ENCODE measurements at places on chromosomes 3 and 15. TPM values are rescaled to one million over a fixed set of nuclear protein-coding genes. Genes with fewer than 3 reads are reported as not detected.

DNA sequence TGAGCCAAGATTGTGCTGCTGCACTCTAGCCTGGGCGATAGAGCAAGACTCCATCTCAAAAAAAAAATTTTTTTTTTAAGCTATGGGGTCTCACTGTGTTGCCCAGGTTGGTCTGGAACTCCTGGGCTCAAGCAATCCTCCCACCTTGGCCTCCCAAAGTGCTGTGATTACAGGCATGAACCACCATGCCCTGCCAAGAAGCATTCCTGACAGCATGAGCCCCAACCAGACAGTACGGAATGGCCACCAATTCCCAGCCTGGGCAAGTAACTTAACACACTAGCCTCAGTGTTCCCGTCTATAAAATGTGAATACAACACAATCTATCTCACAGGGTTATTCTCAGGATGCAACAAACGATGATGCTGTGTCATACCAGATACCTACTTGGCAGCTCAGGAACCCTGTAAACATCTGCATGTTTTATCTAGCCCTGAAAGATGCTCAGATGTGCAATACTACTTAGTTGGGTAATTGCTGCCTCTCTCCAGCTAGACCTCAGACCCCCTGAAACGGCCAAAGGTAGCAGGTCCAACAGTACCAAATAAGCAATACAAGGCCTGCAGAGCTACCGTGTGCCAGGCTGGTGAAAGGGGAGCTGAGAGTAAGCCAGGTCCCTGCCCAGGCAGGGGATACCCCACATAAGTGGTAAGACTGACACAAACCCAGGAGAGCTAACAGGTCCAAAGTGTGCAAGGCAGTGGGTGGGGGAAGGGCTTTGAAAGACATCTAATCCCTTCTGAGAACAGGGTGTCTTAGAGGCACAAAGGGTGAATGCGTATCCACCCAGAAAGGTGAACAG is 1.9 kb downstream of the TKT start:
- peaks cover 42% of the 10 kb centered on the region for H3K4me1 ChIP-seq
- peak overlapping the region; percentile 95 for H3K4me3 ChIP-seq
- peaks cover 10% of the 10 kb centered on the region for H3K36me3 ChIP-seq
- DNase-seq = no peak

DNA sequence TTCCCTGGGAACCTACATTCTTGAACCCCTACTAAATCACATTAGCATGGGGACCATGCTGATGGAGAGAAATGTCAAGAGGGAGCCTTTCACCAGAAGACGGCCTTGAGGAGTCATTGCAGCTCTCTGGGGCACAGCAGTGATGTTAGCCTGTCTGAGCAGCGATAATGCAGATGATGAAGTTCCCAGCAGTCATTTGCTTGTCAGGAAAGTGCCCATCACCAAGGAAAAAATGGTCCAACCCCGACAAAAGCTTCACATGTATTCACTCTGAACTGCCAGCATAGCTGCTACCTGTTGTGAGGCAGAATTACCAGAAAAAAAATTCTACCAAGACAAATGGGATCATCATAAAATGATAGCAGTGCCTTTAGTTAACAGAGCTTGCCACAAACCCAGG is 238.4 kb upstream of the UMPS start:
- peaks cover 3% of the 10 kb centered on the region for H3K4me1 ChIP-seq
- no peak for DNase-seq
- H3K27me3 ChIP-seq = peaks cover 29% of the 10 kb centered on the region
- H3K36me3 ChIP-seq = no peaks in the 10 kb centered on the region
- H3K4me3 ChIP-seq = no peak overlapping the region

The CHRNA5 gene
- total RNA-seq = 2.2 TPM

- peaks cover 14% of the 10 kb centered on the region for H3K27me3 ChIP-seq
- H3K4me1 ChIP-seq = peaks cover 5% of the 10 kb centered on the region
- no peak overlapping the region for H3K4me3 ChIP-seq
- H3K36me3 ChIP-seq = no peaks in the 10 kb centered on the region
Observed at GRCh38 chr15:84817466-84818081, 418 bp downstream of the ALPK3 start.

DNA sequence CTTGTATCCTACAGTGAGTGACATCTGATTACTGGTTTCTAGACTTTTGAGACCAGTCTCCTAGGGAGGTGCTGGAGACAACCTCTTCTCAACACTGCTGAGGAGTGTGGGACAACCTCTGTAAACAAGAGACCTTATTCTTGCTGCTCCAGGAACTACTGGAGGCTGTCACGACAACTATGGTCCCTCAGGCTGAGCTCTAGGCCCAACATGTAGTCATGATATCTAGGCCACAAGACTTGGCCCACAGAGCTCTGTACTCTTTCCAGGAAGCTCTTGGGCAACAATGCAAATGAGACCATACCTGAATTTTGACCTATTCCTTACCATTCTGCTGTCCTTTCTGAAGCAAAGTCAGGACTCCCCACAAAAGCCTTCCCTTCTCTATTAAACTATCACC is 24.3 kb upstream of the HEG1 start:
- DNase-seq = no peak
- H3K4me1 ChIP-seq = peaks cover 34% of the 10 kb centered on the region
- H3K36me3 ChIP-seq = peaks cover 5% of the 10 kb centered on the region
- H3K4me3 ChIP-seq = no peak overlapping the region

The GASK1A gene
- not detected for total RNA-seq

GRCh38 chr15:60975218-60975617 is 253.9 kb downstream of the RORA start:
- DNase-seq = no peak
- peaks cover 12% of the 10 kb centered on the region for H3K27me3 ChIP-seq
- H3K27ac ChIP-seq = no peak overlapping the region
- no peak overlapping the region for H3K4me3 ChIP-seq

DNA sequence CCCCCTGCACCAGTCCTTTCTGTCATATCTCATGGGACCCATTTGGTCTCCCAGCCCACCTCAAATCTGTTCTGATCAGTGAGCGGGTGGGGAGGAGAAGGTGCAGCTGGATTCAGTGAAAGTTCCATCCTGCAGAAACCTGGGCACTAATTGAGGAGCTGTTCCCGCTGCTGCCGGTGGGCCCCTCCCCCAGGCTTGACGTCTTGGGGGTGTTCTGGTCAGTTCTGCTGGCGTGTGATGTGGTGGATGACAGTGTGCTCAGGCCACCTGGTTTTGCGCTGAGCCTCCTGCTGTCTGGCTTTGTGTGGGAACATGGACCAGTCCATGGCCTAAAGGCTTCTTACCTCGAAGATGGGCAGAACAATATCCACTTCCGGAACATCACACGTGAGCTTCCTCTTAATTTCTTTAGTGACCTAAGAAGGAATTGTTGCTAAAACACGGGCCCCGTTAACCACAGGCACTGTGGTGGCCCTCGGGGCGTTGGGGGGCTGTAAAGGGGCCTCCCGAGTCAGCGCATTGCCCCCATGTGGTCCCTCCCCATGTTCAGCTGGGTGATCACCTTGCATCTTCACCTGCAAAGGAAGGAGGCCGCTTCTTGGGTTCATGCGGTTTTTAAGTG is 59.7 kb downstream of the RGMA start:
- no peak for DNase-seq
- H3K27me3 ChIP-seq = no peaks in the 10 kb centered on the region
- peaks cover 17% of the 10 kb centered on the region for H3K36me3 ChIP-seq
- H3K4me3 ChIP-seq = no peak overlapping the region
- H3K4me1 ChIP-seq = peaks cover 20% of the 10 kb centered on the region
- H3K27ac ChIP-seq = no peak overlapping the region

GRCh38 chr3:50520849-50521248 is 17.4 kb upstream of the CACNA2D2 start:
- no peak for DNase-seq
- no peaks in the 10 kb centered on the region for H3K36me3 ChIP-seq
- peaks cover 4% of the 10 kb centered on the region for H3K27me3 ChIP-seq
- peak overlapping the region; percentile 17 for H3K27ac ChIP-seq

DNA sequence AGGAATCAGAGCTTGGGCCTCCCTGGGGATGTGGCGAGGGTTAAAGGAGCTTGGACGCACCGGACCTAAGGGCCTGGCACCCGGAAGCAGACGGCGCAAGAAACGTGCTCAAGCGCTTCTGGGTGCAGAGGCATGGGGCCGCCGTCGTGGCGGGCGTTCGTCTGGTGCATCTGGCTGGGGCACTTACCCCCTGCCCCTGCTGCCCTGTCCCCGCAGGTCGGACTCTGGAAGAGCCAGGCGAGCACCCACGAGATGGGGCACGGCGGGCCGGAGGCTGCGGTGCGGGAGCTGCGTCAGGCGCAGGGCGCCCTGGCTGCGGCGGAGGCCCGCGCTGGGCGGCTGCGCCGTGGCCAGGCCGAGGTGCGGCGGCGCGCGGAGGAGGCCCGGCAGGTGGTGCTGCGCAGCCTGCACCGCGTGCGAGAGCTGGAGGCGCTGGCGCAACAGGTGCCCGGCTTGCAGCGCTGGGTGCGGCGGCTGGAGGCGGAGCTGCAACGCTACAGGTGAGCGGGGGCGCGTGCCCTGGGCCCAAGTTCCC is 2.5 kb downstream of the EFCC1 start:
- H3K36me3 ChIP-seq = peaks cover 1% of the 10 kb centered on the region
- peak; percentile 73 for DNase-seq
- peaks cover 30% of the 10 kb centered on the region for H3K4me1 ChIP-seq
- peak overlapping the region; percentile 32 for H3K27ac ChIP-seq

GRCh38 chr3:133525435-133525834 is 48.1 kb upstream of the CDV3 start:
- no peaks in the 10 kb centered on the region for H3K4me1 ChIP-seq
- no peak overlapping the region for H3K27ac ChIP-seq
- DNase-seq = no peak

DNA sequence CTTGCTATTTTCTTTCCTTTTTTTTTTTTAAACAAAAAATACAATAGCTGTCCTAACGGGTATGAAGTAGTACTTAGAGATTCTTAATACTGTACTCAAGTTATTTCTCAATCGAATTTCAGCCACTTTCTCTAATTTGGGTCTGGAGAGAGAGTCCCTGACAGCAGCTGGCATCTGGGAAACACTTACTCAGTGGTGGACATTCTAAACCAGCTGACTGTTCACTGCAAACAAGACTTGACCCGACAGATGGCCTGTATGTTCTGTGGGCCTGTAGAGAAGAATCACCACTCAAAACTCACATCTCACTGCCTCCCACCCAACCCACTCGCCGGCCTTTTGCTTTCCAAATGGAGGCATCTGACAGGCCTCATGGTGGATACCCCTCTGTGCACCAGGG is 199.6 kb downstream of the ATP10A start:
- H3K27me3 ChIP-seq = peaks cover 9% of the 10 kb centered on the region
- no peak overlapping the region for H3K27ac ChIP-seq
- no peak for DNase-seq
- no peak overlapping the region for H3K4me3 ChIP-seq

The TGM5 gene
- total RNA-seq = not detected

The CLDND1 gene
- 542 TPM for total RNA-seq

DNA sequence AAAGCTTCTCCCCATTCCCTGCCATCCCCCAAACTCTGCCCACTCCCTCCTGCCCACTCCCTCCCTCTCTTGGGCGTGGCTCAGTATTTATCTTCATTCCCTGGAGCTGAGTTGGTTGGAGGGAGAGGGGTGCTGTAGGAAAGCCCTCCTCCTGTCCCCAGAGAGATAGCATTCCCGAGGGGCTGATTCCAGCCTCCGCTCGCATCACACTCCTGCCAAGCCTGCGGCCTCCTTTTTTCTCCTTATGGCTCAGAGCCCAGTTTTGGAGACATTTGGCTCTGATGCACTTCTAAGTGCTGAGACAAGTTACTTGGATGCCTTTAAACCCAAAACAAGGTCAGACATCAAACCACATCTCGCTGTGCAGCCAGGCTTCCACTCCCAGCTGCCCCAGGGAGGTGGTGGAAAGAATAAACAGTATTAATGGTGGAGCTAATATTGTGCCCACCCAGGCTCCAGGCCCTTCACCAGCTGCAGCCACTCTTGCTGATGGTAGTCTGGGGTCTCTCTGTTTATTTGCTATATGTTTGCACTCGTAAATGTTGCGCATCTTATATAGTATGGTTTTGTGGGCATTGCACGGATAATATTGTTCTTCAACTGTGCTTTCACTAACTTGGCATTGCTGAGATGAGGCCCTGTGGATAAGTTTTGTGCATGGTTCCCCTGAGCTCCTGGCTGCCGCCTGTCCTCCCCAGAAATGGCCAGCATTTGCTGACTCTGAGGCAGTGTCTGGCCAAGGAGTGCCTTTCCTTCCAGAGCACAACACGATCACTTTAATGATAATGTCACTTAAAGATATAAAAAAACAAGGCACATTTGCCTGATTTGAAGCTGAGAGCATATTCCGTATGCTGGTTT is 157.2 kb downstream of the LRRC28 start:
- H3K36me3 ChIP-seq = no peaks in the 10 kb centered on the region
- H3K4me1 ChIP-seq = peaks cover 11% of the 10 kb centered on the region
- H3K27ac ChIP-seq = no peak overlapping the region
- no peak for DNase-seq

DNA sequence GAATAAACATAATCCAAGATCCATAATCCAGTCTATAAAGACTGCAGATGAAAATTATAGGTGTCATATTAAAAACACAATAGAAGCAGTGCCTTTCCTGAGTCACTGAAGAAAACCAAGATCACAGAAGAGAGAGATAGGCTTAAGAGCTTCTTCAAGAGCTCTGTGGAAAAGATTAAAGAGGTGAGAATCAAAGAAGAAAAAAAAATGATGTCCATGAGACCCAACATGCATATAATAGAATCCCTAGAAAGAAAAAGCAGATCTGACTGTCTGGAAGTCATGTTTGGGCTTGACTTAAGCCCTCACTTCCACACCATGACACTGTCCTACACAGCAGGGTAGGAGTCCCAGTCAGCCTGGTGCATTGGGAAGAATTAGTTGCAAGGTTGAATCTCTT is 205.6 kb upstream of the PROK2 start:
- H3K36me3 ChIP-seq = no peaks in the 10 kb centered on the region
- no peak for DNase-seq
- no peaks in the 10 kb centered on the region for H3K27me3 ChIP-seq
- H3K4me1 ChIP-seq = peaks cover 12% of the 10 kb centered on the region
- no peak overlapping the region for H3K4me3 ChIP-seq
- H3K27ac ChIP-seq = no peak overlapping the region

- H3K27me3 ChIP-seq = no peaks in the 10 kb centered on the region
- peaks cover 5% of the 10 kb centered on the region for H3K4me1 ChIP-seq
- peak overlapping the region; percentile 16 for H3K4me3 ChIP-seq
Observed at GRCh38 chr3:67349551-67350174, 304.7 kb downstream of the SUCLG2 start.

- DNase-seq = no peak
- H3K27ac ChIP-seq = no peak overlapping the region
- no peak overlapping the region for H3K4me3 ChIP-seq
- H3K4me1 ChIP-seq = peaks cover 7% of the 10 kb centered on the region
- peaks cover 45% of the 10 kb centered on the region for H3K36me3 ChIP-seq
Observed at GRCh38 chr15:39969002-39969394, 35.1 kb downstream of the EIF2AK4 start.

Measured in activated naive CD8-positive, alpha-beta T cell treated with anti-CD3 and anti-CD28 coated beads, Interleukin-2, amount 10 ng/mL, durations not matched to agents 7 days and 5 days (primary cell).